SK-MEL-5 (cell line): ENCODE measurements at places on chromosomes 2 and 18.
A peak's percentile ranks its signal among the peaks of the same experiment; 100 is the strongest.

DNA sequence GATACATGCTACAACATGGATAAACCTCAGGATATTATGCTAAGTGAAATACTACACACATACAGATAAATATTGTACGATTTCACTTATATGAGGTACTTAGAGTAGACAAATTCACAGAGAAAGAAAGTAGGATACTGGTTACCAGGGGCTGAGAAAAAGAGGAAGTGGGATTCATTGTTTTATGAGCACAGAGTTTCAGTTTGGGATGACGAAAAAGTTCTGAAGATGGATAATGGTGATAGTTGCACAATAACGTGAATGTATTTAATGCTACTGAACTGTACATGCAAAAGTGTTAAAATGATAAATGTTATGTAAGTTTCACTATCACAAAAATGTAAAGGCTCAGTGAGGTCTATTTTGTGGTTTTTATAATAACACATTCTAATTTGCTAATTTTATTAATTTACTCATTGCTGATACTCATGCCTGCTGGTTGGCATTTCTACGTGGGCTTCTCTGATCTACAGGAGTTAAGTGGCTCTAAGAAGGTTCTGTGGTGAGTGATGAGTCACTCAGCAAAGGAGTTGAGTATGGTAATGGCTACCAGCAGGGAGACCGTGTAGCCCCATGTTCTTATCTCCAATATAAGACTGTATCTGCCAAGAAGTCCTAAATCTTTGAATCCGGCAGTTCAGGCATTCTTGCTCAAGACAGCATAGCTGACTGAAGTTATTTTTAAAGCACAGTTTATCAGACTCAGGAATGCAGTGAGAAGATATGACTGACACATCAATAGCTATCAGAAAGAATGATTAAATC, 41.1 kb downstream of the UPP2 start:
- DNase-seq, result no peak

- DNase-seq, result peak; percentile 71
These were observed 150.7 kb upstream of the DLX2 start for GRCh38 chr2:172253190-172254052.

DNA sequence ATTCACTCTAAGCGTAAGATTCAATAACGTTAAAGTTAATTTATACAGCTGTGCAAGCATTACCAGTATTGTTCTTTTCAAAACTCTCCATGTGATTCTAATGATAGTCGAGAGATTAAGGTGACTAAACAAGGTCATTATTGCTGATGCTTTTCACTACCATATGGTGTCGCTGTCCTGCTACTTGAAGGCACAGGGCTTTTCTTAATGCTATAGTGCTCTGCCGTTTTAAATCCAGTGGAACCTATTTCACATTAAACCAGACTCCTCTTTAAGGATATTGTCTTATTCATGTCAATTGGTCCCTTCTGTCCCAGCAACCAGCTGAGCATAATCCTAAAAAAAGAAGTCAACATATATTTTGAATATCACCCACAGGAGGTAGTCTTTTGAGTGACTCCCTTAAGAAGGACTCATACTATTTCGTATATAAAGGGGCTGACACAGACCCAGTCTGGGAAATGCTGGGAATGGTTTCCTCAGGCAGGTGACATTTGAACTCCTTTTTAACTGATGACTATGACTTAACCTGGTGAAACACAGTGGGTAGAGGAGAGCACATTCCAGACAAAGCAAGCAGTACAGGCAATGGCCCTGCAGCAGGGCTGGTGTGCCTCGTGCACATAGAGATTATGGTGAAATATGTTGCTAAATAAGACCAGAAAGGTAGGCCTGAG, 53.9 kb upstream of the CYTIP start:
- DNase-seq, result peak; percentile 67

DNA sequence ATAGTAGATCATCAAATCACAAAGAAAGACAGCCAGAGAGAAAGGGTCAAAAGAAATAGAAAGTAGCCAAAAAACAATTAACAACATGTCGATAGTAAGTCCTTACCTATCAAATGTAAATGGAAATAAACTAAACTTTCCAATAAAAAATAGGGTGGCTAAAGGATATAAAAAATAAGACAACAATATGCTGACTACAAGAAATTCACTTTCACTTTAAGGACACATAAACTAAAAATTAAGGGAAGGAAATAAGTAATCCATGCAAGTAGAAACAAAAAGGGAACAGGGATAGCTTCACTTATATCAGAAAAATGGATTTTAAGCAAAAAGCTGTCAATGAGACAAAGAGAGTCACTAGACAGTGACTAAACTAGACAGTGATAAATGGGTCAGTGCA, 903.9 kb upstream of the ZEB2 start:
- no peak for DNase-seq

DNA sequence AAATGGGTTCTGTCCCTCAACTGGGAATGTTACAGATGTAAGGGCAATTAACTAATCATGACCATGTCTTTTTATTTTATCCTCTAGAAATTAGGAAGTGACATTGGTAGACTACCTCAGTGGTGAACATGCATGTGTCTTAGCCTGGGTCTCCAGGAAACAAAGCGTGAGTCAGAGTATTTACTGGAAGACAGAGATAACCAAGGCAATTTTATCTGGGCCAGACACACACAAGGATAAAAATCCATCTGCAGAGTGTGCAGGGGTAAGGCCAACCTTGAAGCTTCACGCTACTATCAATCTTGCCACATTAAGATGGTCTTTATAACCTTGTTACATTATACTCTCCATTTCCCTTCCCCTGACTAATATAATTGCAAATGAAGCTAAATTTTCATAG, 487.5 kb downstream of the SUCLG1 start:
- DNase-seq, result no peak

GRCh38 chr2:24040511-24040910, 6.7 kb downstream of the WDCP start:
- no peak for DNase-seq

GRCh38 chr2:44295633-44296359, 20.5 kb downstream of the SLC3A1 start:
- DNase-seq, result peak; percentile 22

DNA sequence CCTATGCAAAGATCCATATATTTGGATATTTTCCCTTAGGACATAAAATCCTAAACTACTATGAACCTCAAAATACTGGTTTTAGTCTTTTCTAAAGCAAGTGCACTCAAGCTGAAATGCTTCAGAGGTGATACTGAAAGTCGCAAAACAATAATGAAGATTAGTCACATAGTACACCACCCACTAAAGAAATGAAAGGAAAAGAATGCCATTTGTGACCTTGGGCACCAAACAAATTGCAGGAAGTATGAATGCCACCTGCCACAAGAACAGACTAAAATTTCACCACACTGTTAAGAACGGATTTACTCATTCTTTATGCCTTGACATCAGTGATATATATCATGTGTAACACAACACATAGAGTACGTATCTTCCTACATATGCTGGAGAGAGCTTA, 161.5 kb downstream of the ZNF521 start:
- DNase-seq, result no peak

DNA sequence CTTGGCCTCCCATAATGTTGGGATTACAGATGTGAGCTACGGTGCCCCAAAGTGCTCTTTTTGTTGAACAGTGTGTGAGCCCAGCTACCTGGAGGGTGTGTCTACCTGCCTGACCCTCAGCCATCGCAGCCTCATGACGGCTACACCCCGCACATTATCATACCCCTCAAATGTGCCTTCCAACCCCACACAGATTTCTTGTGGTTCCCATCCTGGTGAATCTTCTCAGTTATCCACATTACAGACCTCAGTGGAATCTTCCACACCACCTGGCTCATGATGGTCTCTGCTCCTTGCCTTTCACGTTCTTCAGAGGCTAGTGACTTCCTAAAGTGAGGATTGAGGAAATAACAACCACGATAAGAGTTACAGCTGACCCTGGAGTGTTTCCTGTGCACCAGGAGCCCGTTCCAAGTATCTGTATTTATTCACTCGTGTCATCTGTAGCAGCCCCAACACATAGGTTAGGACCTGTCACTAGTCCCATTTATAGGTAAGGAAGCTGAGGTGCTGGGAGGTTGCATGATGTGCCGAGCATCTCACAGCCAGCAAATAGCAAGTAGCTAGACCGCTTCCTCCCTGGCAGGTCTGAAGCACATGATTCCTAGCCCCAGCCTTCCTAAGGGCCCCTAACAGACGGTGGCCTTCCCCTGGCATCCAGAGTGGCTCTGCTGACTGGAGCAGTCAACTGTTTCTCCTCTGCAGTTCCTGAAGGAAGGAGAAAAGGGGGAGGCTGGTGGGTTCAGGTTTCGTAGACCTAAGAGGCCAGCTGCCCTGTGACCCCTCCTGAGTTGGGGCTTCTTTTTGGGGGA, 47.3 kb downstream of the TCF7L1 start:
- no peak for DNase-seq

- no peak for DNase-seq
These were observed 163.3 kb upstream of the NXPH2 start for GRCh38 chr2:138943470-138943869.

DNA sequence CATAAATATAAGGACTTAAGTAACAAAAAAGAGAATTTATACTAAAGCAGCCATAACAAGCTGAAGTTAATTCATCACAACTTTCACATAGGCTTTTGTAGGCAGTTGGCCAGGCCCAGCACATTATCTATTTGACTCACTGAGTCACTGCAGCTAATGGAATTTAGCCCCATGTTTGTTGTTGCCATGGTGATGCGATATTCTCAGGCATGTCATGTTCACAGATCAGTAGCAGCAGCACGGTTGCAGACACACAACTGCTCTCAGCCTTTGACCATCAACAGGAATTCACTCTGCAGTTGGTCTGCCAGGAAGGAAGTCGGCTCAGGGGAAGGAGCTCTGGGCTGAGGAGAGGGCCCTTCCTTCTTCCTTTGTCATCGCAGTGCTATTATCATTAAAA, 639.8 kb downstream of the TMEM182 start:
- DNase-seq, result no peak

DNA sequence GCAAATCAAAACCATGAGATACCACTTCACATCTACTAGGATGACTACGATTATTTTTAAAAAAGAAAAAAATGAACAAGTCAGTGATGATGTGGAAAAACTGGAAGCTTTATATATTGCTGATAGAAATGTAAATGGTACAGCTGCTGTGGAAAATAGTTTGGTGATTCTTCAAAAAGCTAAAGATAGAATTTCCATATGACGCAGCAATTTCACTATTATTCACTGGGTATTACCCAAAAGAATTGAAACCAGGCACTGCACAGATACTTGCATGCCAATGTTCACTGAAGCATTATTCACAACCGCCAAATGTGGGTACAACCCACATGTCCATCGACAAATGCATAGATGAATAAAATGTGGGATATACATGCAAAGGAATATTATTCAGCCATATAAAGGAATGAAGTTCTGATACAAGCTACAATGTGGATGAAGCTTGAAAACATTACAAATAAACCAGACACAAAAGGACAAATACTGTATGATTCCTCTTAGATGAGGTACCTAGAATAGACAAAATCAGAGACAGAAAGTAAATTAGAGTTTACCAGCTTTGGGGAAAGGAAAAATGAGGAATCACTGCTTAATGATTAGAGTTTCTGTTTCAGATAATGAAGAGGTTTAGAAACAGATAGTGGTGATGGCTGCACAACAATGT, 11.1 kb downstream of the RTTN start:
- no peak for DNase-seq

DNA sequence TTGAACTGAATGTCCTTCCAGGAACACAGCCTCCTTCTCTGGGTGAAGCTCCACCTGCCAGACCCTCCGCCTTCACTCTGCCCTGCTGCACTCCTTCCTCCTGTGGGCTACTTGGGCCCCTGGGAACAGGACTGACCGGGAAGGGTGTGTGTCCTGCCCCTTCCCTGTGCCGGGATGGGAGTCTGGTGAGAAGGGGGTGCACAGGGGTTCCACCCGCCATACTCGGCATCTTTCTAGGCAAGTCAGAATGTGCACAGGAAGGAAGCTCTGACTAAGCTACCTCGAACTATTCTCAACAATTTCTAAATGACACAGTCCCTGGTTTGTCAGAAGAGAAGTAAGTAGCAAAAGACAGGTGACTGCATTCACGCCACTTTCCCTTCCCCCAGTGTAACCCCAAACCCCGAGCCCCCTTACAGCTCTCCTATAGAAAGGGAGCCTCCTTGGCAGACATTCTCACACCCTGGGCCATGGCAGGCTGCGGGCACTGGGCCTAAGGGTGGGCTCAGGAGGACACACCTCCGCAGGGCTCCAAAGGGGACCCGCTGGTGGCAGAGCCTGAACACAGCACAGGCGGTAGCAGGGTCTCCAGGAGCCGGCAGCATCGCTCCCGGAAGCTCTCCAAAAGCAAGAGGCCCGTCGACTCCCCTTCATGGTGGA, 184.1 kb downstream of the HDAC4 start:
- DNase-seq, result no peak

DNA sequence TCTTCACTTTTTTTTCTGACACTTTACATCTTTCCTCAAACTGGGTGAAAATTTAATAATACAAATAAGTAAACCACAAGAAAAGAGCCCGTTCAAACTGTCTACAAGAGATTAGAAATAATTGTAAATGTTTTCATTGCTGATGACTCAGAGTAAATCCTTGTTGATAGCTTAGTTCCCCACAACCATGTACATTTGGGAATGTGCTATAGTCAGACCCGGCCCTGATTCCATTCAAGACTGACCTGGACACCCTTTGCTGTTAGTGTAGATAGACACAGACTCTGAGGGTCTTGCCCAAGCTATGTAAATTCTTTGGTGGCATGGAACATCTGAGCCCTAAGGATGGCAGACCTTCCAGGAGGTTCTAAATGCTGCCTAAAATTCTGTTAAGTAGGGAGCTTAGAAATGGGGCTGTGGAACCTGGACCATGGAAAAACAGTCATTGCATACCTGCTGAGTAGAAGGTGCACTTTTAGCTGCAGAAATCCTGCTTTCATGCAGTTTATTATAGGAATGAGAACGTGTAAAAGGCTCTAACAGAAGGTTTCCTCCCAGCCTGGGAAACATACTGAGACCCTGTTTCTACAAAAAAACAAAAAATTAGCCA, 3.7 kb downstream of the MALT1 start:
- no peak for DNase-seq

GRCh38 chr2:178756843-178757242, 50.4 kb downstream of the TTN start:
- DNase-seq, result no peak

- no peak for DNase-seq
These were observed 143.3 kb downstream of the ZFP36L2 start for GRCh38 chr2:43082903-43083677.

- DNase-seq, result no peak
These were observed 258.9 kb upstream of the FBXO11 start for GRCh38 chr2:48165070-48165753.
